Right cardiac atrium (tissue), 5 donors: ENCODE measurements at places on chromosomes 11 and 22. TPM values are rescaled to one million over a fixed set of nuclear protein-coding genes. Genes with fewer than 3 reads are reported as not detected.

SAA4 gene
- total RNA-seq: not detected

DNA sequence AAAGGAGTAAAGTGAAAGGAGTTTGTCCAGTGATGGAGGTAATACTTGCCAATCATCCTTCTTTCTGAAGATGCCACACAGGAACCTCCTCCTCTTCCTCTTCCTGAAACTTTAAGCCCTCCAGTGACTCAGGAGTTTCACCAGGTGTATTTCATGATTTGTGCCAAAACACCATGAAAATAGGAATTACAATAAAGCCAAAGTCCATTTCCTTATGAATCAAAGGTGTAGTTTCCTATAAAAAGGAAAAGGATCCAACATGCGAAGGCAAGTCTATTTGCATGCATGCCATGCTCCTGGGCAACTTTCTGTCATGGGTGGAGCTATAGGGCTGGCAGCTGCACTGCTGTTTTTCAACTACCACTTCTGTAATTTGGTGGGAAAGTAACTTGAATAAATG, 9.8 kb upstream of the POU2AF1 start:
- DNase-seq: no peak

DNA sequence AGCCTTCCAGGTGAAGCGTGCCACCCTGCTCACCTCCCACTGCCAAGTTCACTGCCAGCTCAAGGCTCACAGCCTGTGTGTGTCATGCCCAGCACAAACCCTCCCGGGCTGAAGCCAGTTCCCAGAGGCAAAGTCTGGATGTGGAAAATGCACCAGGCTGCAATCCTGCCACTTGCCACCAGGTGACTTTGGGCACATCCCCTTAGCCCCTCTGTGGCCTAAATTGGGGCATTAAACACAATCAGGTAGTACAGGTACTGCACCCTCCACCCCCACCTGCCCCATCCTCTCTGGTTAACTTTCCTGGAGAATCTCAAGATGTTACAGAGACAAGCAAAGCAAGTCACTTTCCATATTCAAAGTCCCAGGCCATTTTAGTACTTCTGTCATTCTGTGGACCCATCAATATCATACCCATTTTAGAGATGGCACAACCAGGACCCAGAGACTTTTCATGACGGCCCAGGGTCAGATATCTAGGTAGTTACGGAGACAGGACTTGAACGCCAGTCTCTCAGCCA, 1.8 kb upstream of the RASD2 start:
- DNase-seq: no peak

GRCh38 chr22:41177040-41177621, 28.0 kb upstream of the L3MBTL2 start:
- DNase-seq: no peak

- DNase-seq: no peak
Measured at GRCh38 chr11:104764710-104765045, 133.6 kb downstream of the CASP12 start.

KCNJ11 gene
- 22.6 TPM for total RNA-seq

DNA sequence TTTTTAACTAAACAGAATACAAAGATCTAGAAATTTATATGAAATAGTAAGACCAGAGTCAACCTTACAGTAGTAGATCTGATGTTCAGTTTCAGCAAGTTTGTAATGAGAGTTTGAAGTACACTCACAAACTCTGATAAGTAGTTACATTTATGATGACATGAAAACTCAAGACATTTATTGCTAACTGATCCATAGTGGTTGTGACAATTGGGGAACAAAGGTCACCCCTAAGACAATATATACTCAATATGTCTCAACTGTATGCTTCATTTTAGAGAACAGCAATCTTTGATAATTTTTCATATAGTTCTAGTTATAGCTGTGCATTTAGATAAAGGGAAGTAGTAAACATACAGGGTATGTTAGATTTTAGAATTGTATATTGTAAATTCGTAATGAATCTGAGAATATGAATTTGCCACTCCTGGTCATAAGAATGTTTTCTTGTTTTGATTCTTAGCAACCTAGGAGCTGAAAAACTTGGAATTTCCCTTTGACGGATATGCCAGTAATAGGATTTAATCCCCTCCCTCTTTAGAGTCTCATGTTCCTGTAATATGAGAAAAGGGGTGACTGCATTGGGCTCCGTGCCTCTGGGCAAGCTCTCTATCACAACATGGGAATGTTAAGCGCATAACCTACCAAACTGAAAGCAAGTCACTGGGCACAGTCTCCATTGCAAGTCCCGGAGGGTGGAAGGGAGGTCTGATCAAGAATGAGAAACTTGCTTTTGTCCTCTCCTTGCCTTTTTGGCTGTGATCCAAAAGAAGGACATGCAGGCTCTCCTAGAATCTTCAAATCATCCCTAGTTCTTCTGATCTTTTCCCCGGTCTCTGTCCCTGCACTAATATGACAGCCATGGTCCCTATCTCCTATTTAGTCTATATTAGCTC, 11.4 kb downstream of the OR10D3 start:
- DNase-seq: peak; percentile 56

C11orf16 gene
- total RNA-seq: not detected

FOLH1 gene
- total RNA-seq: 0.56 TPM

DNA sequence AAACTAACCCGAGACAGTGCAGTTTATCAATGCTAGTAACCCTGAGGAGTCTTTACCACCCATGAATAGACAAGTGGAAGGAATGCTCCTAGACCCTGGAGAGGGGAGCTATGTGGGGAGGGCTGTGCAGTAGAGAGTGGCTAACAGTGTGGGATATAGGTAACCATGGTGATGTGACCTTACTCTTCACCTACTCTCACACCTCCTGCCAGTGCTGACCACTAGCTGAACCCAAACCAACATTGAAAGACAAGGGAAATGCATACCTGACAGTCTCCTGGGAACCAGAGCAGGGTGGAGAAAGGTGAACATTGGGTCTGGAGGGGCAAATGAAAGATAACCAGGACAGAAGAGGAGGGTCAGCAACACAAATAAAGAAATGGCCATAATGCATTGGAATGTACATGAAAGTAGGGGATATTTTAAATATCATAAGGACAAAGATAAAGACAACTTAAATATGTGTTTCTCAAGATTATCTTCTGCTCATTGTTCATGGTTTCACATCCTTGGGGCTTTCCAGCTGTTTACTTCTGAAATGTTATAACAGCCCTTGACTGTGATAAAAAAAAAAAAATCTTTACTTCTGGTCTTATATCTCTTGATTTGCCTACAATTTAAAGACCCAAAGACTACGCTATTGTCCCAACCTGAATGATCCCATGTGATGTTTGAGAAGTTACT, 983.3 kb upstream of the TENM4 start:
- no peak for DNase-seq

OR5B3 gene
- total RNA-seq: not detected

GRCh38 chr11:8093931-8094575, 13.0 kb downstream of the TUB start:
- no peak for DNase-seq

GRCh38 chr22:33952776-33953175, 32.5 kb upstream of the LARGE1 start:
- DNase-seq: no peak

GRCh38 chr11:128379587-128380580, 207.5 kb downstream of the ETS1 start:
- no peak for DNase-seq

CASP4 gene
- total RNA-seq: 19.9 TPM

TRPC6 gene
- total RNA-seq: 0.20 TPM
